ENCODE measurements at places on chromosomes 16 and 17.
A peak's percentile ranks its signal among the peaks of the same experiment; 100 is the strongest.

GRCh38 chr17:43660816-43661493 is 767 bp downstream of the MEOX1 start:
- DNase-seq, result peak; percentile 18

DNA sequence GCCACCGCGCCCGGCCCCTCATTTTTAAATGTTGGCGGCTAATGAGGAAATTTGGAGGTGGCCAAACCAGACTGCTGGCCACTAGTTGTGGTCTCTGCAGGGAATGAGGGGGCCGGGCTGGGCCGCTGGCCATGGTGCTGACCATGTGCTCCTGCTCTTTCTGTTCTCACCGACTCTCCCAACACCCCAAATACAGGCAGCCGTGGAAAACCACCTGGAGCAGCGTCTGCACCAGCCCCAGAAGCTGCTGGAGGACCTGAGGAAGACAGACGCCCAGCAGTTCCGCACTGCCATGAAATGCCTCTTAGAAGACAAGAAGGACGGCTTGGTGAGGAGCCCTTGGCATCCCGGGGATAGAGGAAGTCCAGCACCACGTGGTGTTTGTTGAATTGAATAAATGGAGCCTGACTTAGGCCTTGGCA is 21.3 kb downstream of the OTOA start:
- DNase-seq, result no peak

DNA sequence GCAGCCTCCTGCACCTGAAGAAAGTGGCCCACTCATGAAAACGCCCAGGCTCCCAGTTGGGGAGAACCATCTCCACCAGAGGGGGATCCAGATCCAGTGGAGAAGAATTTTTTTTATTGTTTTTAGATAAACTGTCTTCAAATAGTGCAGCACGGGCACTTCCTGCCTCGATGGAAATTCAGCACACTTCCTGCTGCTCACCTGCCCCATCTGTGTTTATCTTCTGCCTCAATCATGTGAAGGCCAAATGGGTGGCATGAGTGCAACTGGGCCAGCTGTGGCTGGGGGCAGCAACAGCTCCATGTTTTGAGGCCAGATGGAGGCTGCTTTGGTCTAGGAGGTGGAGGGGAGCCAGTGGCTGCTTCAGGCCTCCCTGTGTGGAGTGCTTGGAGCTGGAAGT is 75.9 kb upstream of the WSB1 start:
- DNase-seq, result no peak

- DNase-seq, result no peak
These were observed 5.0 kb downstream of the LITAF start for GRCh38 chr16:11581678-11582077.

- no peak for DNase-seq
These were observed 25.8 kb downstream of the BPTF start for GRCh38 chr17:67850991-67851631.

DNA sequence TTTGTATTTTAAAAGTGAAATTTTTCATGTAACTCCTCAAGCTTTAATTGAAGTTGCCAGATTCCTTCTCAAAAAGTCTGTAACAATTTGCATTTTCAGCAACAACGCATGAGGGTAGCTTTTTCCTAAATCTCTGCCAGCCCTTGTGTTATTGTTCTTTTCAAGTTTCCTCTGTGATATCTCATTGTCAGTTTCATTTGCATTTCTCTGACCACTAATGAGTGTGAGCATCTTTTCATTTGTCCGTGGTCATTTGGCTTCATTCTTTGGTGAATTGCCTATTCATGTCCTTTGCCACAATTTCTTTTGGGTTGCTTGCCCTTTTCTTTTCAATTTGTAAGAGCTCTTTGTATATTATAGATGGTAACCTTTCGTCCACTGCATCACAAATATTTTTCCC is 68.0 kb upstream of the NKD1 start:
- DNase-seq, result no peak

GRCh38 chr17:7496470-7497183 is 12.5 kb downstream of the POLR2A start:
- no peak for DNase-seq

- DNase-seq, result peak; percentile 49
These were observed 10.0 kb downstream of the PITPNC1 start for GRCh38 chr17:67386965-67387551.

DNA sequence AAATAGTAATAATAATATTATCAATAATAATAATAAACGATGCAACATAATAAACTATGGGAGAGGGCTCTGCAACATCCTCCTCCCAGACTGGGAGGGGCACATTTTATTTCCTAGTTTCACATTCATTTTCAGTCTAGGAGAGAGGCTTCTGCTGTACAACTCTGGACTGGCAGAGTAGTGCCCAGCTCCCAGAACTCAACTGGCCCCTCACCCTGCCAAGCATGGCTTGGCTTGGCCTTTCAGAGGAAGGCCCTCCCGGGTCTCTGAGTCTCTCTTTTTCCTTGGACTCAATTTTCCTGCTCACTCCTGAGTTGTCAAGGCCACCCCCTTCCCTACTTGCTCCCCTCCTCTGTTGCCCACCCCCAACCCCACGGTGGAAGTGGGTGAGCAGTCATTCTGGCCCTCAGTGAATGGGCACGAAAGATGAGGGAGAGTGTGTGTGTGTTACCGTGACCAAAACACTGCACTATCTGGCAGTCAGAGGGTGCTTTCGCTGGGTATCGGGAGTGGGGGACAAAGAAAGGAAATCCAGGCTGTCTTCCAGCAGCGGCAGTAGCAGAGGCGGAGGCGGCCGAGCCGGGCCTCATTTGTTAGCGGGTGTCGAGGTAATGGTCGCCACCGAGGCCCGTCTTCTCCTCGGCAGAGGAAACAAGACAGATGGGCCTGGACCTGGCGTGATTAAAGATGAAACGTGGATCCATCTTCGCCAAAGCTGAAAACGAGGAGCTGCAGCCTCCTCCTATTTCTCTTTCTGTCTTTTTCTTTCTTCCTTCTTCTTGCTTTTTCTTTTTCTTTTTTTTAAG is 2.3 kb downstream of the HOXB4 start:
- no peak for DNase-seq

- DNase-seq, result no peak
These were observed 14.6 kb downstream of the COTL1 start for GRCh38 chr16:84603140-84603816.

GRCh38 chr17:50199211-50199802 is 2.1 kb downstream of the COL1A1 start:
- no peak for DNase-seq

- no peak for DNase-seq
These were observed 48.3 kb downstream of the MAP2K4 start for GRCh38 chr17:12068946-12069345.

GRCh38 chr16:710500-711075 is 4.3 kb upstream of the METRN start:
- no peak for DNase-seq

DNA sequence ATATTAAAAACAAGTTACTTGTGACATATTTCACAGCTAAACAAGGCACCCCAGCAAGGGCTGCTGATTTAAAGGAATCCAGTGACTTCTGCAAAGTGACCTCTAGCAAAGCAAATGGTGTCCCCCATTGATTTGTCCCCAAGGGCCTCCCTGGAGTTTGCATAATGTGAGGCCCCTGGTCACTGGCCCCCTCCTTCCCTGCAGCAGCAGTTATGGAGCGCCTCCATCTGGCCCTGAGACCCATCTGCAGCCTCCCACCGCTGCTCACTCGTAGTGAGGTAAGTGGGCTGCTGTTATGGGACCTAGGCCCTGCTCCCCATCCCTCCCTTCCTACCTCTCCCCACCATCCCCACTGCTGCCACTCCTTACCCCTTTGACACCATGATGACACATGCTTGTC is 19.6 kb upstream of the EEF2K start:
- no peak for DNase-seq

DNA sequence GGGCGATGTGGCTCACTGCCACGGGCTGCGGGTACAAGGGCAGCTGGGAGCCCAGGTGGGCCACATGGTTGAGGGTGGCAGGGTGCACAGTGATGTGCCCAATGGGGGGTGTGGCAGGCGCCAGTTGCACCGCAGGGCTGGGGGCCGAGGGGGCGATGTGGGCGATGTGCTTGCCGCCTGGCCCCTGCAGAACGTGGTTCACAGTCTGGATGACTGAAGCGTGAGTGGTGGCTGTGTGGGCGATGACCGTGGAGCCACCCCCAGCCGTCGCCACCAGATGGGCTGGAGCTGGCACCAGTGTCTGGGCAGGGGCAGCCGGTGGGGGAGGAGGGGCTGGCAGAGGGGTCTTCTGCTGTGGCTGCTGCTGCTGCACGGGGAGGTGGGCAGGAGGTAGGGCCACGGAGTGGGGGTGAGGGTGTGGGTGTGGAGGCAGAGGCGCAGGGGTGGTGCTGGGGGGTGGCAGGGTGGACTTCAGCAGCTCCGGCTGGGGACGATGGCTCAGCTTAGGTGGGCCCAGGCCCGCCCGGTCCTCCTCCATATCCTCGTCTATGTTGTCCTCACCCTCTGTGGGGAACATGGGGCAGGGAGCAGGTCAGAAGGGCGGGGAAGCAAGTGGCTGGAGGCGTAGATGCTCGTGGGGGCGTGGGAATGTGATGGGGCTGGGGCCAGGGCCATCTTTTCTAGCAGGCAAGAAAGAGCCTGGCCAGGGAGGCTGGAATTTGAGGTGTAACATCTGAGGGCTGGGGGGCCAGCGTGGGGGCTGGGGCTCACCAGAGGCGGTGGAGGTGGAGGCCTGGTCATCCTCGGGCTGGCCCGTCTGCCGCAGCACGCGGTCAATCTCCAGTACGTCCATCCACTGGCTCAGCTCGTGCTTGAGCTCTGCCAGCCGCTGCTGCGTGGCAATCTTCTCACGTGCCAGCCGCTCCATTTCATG is 13.5 kb downstream of the MNT start:
- DNase-seq, result no peak

- DNase-seq, result no peak
These were observed 29.0 kb upstream of the ATP2C2 start for GRCh38 chr16:84339311-84339710.

GRCh38 chr16:24253192-24253591 is 2.9 kb upstream of the CACNG3 start:
- peak; percentile 10 for DNase-seq

DNA sequence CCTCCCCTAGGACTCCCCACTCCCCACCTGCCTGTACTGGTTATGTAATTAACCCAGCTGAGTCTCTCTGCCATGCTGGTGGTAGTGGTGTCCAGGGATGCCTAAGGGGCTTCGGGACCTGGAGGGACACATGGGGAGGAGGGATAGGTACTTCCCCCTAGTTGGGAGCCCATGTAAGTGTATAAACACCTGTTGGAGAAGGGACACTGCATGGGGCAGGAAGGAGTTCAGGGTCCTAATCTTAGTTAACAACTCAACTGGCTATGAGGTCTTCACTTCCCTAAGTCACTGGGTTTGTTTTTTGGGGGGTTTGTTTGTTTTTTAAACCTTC is 1.3 kb downstream of the RASL10B start:
- DNase-seq, result no peak

DNA sequence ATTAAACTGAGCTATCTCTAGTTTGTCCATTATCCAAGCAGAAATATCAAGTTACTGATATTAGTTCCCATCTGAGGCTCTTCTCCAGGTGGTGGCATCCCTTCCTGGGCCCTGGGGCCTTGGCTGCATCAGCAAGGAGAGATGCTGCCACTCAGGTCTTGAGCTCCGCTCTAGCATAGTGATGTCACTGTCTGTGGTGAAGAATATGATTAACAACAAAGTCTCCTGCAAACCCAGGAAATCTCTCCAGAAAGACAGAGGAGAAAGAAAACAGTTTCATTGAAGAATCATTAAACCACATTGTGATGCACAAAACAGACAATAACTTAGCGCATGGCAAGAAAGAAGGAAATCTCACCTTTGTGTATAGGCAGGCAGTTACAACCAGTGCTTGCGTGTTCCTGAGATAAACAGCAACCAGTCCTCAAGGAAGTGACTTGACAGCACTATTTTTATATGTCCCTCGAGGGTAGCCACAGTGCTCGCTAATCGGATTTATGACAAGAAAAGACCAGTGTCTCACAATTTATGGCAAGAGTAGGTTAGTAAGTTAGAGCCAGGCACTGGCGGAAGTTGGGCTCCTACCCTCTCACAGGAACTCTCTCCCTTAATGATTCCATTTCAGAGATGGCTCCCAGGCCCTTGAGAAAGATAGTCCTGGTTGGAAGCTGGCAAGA is 151.1 kb downstream of the AHSP start:
- no peak for DNase-seq

DNA sequence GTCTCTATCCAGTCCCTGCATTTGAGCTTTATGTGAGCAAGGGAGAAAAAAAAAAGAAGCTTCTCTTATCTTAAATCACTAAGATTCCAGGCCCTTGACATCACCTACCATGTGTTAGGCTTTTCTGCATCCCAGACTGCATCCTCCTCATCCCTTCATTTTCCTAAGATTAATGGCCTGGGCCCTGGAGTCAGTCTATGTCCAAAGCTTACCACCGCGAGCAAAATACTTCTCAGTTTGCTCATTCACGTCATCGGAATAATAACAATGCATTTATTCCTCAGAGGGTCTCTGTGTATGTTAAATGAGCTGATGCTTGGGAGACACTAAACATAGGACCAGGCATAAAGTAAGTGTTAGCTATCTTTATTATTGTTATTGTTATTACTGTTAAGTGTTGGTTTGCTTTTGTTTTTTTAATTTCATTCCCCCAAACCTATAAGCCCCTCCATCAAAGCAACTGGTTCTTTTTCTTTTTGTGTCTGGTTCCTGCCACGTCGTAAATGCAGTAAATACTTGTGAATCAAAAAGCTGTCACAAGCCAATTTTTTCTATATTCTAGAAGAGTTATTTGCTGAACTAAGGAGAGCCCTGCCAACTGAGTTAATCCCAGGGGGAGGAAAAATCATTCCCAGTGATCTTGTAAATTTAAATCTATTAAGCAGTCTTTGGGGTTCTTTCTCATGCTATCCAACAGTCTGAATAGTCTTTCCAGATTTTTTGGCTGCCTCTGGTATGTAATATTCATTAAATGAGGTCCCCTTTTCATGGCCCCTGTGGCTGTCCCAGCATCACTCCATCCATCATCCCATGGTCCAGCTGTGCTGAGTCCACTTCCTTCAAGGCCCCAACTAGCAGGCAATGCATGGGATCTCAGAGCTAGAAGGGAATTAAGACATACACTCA is 46.5 kb downstream of the VAT1L start:
- DNase-seq, result no peak

- DNase-seq, result no peak
These were observed 33.0 kb downstream of the TBX4 start for GRCh38 chr17:61485067-61485775.

GRCh38 chr16:49726155-49726554 is 129.8 kb downstream of the ZNF423 start:
- no peak for DNase-seq

GRCh38 chr16:15493466-15494180 is 59.2 kb downstream of the BMERB1 start:
- no peak for DNase-seq

DNA sequence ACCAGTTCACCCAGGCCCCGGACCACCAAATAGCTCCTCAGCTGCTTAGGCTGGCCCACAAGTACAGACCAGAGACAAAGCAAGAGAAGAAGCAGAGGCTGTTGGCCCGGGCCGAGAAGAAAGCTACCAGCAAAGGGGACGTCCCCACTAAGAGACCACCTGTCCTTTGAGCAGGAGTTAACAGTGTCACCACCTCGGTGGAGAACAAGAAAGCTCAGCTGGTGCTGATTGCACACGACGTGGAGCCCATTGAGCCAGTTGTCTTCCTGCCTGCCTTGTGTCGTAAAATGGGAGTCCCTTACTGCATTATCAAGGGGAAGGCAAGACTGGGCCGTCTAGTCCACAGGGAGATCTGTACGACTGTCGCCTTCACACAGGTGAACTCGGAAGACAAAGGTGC is 15.4 kb downstream of the FOXF1 start:
- no peak for DNase-seq

Data from CD4-positive, alpha-beta T cell (primary cell).